CD8-positive, alpha-beta T cell (primary cell): ENCODE measurements at places on chromosomes 1 and 21.
A peak's percentile ranks its signal among the peaks of the same experiment; 100 is the strongest.

- no peak for DNase-seq
Measured at GRCh38 chr1:75725861-75726361, 1.4 kb downstream of the ACADM start.

DNA sequence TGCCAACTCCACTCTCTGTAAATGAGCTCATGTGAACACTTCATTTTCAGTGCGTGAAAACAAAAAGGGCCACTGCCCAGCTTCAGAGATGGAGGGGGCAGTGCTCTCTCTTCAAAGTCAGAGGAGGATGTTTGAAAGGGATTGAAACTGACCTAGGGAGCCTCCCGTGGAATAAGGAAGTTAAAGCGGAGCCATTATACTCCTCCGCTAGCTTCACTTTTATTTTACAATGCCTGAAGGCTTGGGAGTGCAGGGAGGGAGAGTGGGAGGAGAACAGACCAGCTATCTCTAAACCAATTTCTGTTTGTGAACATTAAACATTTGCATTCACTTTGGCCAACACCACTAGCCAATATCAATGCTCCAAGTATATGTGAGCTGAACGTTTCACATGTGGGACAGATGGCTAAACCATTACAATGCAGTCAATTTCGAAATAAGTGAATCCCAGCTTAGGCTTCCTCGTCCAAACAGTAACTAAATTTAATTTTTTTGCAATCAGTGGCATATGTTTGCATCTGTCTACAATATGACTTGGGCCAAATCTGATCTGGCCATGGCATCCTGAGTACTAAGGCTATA is 126.9 kb downstream of the ESRRG start:
- no peak for DNase-seq

DNA sequence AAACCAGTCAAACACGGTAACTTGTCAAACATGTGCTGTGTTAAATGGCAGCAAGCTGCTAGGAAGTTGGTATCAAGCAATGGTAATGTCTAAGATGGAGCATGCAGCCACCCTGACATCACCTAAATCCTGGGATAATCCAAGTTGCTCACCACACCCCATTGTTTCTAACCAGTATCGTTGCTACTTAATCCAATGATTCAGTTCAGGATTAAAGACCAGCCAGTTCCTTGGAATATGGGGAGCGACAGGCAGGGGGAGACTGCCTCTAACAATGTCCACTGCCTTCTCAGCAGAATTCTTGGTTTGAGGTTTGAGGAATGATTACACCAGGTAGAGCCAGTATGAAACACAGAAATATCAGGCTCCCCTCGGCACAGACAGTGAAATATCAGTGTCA is 122.1 kb upstream of the IFFO2 start:
- no peak for DNase-seq

DNA sequence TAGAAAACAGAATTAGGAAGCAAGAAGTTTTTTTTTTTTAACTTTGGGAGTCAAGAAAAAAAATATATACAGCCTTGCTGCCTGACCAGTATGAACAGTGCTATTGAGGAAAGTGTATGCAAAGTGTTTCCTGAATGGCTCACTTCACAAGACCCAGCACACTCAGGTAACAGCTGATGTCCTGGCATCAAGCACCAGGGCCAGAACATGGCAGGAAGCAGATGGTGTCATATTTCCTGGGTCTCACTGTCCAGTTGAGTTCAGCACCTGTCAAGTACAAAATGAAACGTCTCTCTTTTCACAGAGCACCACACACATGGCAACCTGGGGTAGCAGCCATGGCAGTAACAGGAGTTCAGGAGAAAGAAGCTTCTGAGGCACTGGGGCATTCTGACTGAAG is 372.3 kb downstream of the TTLL7 start:
- no peak for DNase-seq

GRCh38 chr1:41238311-41238988 is 3.7 kb downstream of the SCMH1 start:
- no peak for DNase-seq

GRCh38 chr1:41044187-41044586 is 22.7 kb upstream of the SLFNL1 start:
- no peak for DNase-seq

GRCh38 chr1:28602536-28603439 is 10.7 kb downstream of the RAB42 start:
- DNase-seq: peak; percentile 43

DNA sequence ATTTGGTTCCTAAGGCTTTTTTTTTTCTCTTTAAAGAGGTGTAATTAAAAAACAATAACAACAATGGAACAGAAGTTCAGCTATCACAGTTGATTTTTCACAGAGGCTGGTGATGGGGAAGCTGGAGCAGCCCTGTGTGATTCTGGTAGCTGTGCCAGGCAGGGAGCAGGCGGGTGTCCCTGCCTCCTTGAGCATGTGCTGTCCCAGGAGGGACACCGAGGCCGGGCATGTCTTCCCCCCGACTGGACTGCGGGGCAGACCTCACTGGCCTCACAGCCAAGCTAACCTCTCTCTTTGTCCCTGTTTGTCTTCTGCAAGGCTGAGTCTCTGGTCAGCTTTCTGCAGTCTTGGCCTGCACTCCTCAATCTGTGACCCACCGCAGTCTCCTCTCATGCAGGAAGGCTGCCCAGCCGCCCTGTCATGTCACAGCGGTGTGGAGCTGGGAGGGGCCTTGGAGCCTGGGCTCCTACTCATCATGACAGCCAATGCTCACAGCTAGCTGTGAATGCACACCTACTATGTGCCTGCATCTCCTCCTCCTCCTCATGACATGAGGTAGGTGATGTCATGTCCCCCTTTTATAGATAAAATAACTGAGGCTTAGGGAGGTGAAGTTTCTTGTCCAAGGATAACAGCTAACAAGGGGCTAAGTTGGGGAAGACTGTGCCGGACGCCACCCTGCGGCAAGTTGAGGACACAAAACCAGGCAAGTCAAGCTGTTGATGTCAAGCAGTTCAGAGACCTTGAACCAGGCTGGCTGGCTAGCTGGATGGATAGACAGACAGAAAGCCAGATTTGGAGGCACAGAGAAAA is 10.3 kb upstream of the ACTL8 start:
- DNase-seq: no peak

- no peak for DNase-seq
Measured at GRCh38 chr1:40299366-40300248, 17.5 kb downstream of the COL9A2 start.
